HCEC 1CT (cell line): ENCODE measurements at places on chromosomes 3 and 15.

- DNase-seq, result no peak
Measured at GRCh38 chr3:57985176-57985983, 22.8 kb upstream of the FLNB start.

DNA sequence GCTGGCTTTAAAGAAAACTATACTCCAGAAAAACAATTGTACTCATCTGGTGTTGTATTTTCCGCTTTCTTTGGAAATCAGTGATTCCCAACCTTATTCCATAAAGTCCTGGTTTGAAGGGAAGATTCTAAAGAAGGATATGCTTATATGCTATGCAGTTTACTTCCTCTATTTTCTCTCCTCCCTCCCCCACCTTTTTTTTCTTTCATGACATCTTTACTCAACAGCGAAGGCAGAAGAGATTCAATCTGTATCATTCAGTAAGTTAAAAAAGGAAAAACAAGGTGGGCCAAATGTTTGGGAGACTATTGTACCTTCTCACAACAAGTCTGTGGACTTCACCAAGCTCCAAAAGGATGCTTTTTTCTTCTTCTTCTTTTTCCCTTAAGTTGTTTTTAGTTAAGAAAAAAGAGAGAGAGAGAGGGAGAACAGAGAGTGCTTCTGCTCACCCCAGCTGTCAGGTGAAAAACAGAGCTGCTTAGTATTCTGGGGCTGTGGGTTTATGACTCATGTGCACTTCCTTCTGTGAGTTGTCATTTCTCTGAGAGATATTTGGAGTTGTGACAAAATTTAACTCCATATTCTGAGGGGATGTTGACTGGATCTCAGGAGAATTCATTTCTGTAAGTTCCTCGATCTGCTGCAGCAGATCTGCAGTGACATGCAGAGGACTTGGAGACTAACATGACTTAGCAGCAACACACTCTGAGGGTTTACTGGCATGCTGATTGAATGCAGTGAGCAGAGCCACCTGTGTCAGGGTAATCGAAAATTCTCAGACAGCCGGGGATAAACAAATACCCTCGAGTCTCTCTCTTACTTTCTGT is 70.7 kb downstream of the SSR3 start:
- DNase-seq, result peak; percentile 71

DNA sequence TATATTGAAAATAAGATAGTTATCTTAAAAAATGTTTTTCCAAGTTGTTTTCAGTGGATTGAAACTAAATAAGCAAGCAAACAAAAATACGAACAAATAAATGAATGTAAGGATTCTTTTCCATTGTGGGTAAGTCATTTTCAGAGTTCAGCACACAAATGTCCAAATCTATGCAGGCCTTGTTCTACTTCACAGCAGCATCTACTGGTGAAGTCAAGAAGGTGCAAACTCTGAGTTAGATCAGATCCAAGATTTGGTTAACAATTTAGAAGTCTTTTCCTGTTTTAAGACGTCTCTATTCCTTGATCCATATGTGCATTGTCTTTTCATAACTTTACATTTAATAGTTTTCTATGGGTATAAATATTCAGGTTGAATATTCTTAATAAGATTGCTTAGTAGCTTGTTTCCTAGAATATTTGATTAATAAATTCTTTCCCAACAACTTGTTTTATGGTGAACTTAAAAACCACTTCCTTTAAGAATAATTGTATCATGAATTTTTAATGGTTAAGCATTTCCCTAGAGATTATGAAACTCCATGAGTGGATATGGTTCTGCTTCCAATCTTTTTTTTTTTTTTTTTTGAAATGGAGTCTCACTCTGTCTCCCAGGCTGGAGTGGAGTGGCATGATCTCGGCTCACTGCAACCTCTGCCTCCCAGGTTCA is 10.5 kb downstream of the PTX3 start:
- DNase-seq, result peak; percentile 81

- no peak for DNase-seq
Measured at GRCh38 chr3:189049458-189050236, 122.1 kb upstream of the TPRG1 start.

DNA sequence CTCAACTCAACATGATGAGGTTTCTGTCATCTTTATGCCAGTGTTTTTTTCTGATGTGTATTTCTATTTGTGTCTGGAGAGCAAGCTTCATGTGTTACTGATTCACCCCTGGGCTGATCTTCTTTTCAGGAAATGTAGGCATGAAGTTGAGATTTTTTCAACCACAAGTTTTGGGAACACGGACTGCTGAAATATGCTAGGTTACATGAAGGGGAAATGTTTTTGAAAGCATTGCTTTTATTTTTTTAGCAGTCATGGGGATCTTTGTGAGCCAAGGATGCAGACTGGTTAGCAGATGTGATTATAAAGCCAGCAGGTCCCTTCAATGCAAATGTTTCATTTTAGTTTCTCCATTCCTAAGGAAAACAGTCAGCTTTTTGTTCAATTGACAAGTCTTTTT is 219.3 kb upstream of the COL8A1 start:
- DNase-seq, result peak; percentile 7

DNA sequence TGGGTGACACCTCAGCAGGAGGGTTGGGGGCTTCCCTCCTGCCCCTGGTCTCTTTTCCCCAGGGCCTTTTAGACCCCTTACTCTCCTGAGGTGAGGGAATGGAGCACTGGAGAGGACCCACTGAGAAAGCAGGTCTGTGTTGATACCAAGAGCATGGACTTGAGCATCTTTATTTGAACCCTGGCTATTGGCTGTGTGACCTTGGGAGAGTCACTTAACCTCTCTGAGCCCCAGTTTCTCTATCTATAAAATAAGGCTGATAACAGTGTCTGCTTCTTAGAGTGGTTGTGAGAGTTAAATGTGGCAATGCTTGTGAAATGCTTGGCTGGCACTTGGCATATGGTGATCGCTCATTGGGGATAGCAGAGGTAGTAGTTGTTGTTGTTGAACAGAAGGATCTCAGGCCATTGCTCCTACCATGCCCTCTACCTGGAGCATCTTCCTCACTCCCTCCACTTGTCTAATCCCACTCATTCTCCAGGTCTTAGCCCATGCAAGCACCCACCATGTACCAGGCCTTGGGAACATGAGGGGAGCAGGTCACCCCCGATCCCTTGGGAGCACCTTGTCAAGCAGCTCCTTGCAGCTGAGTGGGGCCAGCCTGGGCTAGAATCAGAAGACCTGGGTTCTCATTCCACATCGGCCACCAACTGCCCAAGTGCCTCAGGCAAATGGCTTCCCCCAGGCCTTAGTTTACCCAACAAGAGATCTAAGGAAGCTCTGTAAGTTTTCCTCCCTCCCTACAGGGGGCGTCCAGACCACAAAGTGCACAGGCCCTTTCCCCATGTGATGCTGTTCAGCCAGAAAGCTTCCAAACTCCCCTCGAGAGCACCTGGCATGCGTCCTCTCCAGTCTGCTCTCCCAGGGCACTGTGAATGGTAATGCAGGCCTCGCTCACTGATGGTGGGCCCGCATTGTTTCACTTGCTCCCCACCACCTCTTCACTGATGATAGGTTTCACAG is 96.7 kb downstream of the LSM3 start:
- DNase-seq, result peak; percentile 9

- DNase-seq, result no peak
Measured at GRCh38 chr3:33394403-33395054, 45.7 kb downstream of the UBP1 start.

DNA sequence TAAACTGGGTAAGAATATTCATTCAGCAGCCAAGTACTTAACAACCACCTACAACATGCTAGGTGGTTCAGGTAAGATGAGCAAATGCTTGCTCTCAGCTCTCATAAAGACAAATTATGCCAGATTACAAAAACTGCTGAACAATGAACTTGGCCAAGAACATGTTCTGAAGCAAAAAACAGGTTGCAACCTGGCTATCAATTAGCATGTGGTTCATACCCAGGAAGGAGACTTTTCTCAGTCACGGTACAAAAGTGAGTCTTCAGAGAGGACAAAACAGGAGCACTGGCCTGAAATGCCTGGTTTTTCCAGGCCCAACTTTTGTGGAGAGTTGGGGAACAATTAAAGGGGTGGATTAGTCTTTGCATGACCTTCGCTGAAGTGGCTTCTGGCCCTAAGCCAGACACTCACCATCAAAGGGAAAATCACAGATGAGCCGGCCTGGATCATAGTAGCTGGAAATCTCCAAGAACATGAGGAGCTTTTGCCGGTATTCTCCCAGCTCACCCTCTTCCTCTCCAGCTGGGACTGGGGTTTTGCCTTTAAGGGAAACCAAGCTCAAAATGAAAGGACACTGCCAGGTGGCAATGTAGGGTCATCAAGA is 7.6 kb upstream of the PLA2G4F start:
- no peak for DNase-seq

DNA sequence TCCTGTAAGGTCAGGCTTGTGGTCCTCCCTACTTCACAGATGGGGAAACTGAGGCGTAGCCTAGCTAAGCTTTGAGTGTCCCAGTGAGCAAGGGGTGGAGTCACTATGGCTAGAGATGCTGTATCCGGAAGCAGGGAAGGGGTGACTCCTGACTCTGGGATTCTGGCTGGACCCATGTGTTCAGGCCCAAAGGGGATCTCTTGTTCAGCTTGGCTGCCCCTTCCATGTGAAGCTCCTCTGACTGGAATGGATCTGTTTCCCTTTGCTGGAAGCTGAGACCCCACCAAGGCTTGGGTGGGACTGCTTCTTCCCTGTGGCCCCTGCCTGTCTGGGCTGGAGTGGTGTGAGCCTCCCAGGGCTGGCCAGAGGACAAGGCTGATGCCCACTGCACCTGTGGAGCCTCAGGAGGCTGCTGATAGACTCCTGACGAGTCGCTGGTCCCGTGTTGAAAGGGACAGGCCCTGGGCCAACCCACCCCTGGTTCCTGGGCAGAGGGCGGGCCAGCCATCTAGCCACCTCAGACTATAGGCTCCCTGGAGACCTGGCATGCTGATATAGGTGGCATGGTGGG is 1.0 kb downstream of the MAPKAPK3 start:
- DNase-seq, result no peak

DNA sequence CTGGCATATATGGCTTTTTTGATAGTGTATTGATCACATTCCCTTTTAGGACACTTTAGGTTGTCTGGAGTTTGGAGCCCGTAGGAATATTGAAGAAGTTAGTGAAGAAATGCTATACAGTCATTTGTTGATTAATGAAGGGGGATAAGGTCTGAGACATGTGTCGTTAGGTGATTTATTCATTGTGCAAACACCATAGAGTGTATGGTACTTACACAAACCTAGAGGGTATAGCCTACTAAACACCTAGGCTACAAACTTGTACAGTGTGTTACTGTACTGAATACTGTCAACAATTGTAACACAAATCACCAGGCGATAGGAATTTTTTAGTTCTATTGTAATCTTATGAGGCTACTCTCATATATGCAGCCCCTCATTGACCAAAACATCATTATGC is 3.3 kb downstream of the TPM1 start:
- no peak for DNase-seq
